ENCODE measurements at places on chromosomes 2 and 18.

GRCh38 chr2:26606847-26607190 lies 34.3 kb downstream of the CIB4 start:
- DNase-seq: no peak

- no peak for DNase-seq
These were observed 416.4 kb upstream of the UBE2E3 start for GRCh38 chr2:180564051-180564450.

GRCh38 chr18:9210966-9211365 lies 74.4 kb downstream of the ANKRD12 start:
- DNase-seq: no peak

DNA sequence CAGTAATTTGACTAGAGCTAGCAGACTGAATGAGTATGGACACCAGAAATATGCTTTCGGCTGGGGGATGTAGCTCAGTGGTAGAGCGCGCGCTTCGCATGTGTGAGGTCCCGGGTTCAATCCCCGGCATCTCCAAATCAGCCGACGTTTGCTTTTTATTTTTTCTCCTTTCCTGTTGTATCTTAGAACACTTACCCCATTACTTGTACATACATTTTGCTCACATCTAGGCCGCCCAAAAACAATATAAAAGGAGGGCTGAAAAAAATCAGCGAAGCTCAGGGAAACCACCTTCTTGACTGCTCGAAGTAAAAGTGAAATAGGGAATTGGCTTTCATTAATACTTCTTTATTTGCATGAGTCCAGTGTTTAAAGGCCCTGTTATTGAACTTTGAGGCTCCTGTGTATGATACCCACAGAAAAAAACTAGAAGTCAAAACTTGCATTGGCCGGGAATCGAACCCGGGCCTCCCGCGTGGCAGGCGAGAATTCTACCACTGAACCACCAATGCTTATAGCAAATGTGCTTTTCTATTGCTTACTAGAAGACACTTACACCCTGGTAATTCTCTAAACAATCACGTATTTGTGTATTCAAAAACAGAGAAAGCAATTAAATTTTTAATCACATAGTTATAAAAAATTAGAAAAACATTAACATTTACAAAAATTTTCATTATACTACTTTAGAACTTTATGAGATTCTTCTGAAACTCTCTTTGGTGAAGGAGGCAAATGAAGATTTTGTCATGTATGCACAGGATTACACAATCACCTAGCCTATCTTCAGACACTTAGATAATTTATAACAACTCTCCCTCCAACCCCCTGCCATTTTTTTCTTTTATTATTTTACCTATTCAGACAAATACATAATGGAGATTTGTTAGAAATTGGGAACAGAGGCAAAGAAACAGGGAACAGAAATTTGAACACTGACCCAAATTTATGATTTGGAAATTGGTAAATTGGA lies 35.2 kb upstream of the GPD2 start:
- peak; percentile 60 for DNase-seq

DNA sequence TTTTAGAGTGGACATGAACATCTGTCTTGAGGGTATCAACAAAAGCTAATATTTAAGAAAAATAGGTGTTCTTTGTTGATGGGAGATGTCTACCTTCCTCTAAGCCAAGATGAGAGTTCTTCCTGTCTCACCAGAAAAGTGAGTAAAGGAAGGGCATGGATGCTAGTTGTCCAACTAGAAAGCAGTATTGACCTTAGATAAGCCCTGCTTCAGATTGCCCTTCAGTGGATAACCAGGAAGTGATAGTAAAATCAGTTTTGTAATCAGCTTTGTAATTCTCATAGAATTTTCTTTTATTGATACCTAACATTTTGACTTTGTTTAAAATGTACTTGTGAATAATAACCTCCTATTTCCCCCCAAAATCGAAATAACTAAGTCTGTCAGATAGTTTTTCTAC lies 134.7 kb downstream of the ZNF407 start:
- no peak for DNase-seq

DNA sequence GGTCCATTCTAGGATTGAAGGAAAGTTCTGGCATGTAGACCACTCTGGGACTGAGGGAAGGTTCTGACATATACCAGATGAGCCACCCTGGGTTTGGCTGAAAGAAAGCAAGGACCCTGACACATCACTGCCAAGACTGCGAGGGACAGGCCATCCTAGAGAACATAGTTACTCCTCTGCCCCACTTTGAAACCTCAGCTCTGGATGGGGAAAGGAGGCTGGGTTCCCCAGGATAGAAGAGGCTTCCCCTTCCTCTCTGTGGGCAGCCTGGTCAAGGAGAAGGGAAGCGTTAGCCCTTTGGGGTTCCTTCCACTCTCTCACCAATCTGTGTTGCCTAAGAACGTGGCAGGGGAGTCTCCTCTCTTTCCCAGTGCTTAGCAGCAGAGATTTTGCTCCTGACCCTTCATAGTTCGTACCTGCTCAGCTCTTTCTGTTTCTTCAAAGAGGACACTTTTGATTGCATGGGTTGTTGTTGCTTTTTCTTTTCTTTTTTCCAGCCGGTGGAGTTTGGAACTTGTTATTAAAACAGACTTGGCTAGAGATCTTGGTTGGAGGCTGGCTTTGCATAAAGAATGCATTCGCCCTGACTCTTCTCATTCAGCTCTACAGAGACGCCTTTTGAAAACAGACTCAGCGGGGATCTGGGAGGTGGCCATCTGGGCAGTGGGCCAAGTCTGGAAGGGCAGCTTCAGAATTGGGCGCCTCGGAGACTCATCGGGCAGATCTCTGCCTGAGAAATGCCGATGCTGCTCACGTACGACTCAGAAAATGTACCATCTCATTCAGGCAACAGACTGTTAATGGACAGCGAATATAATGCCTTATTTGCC lies 166.1 kb downstream of the CLIP4 start:
- DNase-seq: no peak

DNA sequence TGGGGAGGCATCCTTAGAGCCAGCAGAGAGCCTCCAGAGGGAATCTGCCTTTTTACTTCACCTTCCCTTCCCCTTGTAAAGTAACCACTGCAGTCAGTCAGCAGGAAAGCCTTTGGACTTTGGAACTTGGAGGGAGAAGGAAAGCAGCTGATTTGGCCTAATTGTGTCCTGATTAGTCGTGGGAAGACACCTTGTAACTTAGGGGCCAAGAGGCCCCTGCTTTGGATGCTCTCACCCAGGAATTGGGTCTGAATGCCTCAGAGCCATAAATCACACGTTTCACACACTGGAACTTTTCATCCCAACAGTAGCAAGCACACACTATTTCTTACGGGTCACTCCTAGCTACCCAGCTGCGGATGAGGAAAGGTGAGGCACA lies 81.0 kb upstream of the PPM1B start:
- DNase-seq: no peak

- no peak for DNase-seq
These were observed 133.6 kb downstream of the SOCS6 start for GRCh38 chr18:70422391-70422965.

DNA sequence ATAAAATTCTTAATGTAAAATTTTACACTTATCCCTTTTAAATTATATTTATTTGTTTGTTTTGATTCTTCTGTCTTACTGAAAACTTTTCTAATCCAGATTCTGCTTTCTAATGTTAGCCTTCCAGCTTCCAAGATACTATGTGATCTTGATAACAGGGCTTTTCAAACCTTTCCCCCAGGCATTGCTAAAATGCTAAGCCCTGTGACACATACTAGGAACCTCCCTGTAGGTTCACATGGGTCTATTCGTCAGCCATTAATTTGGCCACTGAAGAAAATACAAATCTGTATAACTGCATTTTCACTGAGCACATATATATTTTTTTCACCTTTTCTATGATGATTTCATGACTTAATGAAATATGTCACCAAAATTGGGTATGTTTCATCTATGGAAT lies 92.8 kb upstream of the MAP4K3 start:
- no peak for DNase-seq

DNA sequence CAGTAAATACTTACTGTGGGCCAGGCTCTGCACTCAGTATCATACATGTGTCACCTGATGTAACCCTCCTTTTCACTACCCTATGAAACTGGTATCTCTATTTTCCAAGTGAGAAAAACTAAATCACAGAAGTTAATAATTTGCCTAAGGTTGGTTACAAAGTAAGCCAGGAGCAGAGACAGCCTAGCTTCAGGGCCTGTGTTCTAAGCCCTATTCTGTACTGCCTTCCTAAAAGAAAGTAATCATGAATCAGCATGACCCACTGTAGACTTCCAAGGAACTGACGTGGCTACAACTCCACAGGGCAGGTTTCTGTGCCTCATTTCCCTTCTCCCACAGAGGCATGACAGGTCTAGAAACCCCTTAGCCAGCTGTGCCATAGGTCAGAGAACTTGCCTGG lies 14.3 kb downstream of the ZNF142 start:
- no peak for DNase-seq

DNA sequence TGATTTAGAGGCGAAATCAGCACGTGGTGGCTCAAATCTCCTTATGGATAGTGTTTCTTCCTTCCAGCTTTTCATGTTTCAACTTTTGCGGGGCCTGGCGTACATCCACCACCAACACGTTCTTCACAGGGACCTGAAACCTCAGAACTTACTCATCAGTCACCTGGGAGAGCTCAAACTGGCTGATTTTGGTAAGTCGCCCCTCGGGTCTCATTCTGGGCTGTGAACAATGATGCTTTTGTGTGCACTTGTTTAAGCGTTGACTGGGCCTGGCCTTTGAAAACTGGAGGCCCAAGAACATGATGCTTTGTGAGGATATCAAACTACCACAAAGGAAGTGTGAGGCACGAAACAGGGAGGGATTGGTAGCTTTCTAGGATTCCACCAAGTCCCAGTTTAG lies 27.4 kb downstream of the CDK15 start:
- DNase-seq: no peak

Data from stimulated activated CD8-positive, alpha-beta memory T cell treated with anti-CD3 and anti-CD28 coated beads, Interleukin-7, amount 100 ng/mL, for 1 hour (primary cell).